ENCODE measurements at places on chromosomes 1 and 21.
A peak's percentile ranks its signal among the peaks of the same experiment; 100 is the strongest.

DNA sequence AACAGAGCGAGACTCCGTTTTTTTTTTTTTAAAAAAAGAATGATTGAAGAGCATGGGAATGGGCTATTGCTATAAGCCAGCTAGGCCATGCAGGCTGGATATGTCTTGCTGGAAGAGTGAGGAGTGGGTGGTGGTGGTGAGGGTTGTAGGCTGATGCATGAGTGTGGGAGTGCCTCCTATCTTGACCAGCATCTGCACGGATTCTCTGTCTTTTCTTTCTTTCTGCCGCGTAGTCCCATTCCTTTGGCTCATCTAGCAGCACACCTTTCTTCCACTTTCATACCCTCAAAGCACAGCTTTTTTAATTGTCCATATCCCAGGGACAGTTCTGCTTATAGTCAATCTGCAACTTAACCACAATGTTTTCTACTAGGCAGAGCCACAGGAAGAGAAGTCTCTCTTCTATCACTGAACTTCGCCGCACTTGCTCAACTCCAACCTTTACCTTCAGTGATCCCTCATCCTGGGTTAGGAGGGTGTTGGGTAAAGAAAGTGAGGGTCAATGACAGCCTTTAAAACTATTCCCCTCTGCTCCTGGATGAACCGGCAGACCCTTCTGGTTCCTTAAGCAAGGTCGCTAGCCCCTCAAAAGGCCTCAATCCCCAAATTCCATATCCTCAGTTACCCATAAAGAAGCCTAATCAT is 15.2 kb downstream of the ADCY10 start:
- DNase-seq = no peak

GRCh38 chr1:61278966-61279365 is 196.6 kb downstream of the NFIA start:
- DNase-seq = no peak

GRCh38 chr1:183281553-183282091 is 95.6 kb downstream of the LAMC2 start:
- peak; percentile 79 for DNase-seq

DNA sequence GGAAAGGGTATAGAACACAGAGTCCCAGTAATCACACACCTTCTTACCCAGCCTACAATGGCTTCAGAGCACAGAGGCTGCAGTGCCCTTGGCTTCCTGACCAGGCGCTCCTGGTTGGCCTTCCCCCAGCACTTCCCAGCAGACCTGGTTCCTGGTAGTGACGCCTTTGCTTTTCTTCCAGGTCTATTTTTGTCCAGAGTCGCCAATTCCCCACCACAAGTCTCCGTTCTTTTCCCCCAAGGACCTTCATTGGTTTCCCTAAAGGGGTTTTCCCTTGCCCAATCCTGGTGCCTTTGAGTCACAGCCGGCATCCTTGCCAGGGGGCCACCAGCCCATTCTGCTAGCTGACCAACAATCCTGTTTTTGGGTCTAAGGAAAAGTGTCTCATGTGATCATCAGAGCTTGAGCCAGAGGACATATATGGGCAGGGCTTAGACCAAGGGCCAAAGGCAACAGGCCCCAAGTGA is 84.8 kb downstream of the KCNJ15 start:
- DNase-seq = no peak

GRCh38 chr1:111938123-111938522 is 51.3 kb downstream of the KCND3 start:
- DNase-seq = no peak

DNA sequence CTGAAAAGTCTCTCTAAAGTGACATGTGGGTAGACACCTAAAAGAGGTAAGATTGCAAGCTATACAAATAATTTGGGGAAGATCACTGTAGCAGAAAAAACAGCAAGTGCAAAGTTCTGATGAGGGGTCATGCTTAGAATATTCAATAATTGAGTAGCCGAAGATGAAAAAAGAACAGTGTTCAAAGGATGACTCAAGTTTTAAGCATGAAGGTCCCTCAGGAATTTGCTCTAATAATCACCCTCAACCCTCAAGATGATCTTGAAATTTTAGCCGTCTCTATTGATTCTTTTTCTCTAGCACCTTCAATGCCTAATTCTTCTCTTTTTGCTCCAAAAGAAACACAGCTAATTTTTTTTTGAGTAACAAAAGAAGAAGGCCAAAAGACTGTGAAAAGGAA is 190.6 kb upstream of the ZNHIT6 start:
- no peak for DNase-seq

DNA sequence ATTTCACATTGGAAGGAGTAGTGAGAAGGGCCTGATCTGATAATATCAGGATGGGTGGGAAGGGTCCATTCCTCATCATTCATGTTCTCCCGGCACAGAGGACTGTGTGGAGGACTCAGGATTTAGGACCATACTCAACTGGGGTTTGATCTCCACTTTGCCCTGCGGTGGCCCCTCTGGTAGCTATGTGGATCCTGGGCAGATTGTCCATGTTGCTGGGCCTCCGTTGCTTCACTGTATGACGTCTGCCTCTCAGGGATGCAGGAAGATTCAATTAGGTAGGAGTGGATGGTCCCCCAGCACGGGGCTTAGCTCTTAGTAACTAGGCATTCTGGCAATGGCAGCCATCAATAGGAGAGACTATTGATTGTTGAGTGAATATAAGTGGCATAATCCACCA is 2.3 kb downstream of the ETS2 start:
- DNase-seq = no peak

DNA sequence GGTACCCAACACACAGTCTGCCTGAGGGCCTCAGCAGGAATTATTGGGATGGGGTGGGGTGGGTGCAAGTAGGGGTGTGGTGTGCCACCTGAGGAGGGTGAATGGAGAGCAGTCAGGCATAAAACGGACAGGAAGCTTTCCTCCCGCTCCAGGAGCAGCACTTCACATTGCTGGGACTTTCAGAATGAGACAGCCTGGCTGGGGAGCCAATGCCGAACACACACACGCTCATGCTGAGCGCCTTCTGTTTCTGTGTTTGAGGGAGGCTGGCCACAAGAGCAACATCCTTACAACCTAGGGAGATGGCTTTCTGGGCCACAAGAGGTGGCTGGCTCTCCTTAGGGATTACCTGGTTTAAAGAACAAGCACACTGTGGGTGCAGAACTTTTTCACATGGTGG is 98.0 kb downstream of the LAMC2 start:
- no peak for DNase-seq

- no peak for DNase-seq
Measured at GRCh38 chr21:35922618-35923017, 137.7 kb downstream of the SETD4 start.

DNA sequence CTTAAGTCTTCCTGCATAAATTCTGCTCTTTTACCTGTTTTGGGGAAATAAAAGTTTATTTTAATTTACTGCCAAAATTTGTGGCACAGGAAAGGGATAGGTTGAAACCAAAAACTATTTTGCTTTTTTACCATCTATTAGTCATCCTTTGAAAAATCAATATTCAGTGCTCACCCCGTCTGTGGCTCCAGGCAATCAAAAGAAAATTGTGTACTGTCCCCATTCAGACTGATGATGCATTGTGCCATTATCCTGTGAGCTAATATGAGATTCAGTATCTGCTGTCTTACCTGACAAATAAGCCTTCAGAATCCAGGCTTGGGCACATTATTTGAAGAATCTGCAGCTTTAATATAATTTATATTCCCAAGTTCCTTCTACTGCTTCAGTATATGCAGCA is 650.7 kb downstream of the KIF26B start:
- DNase-seq = no peak

DNA sequence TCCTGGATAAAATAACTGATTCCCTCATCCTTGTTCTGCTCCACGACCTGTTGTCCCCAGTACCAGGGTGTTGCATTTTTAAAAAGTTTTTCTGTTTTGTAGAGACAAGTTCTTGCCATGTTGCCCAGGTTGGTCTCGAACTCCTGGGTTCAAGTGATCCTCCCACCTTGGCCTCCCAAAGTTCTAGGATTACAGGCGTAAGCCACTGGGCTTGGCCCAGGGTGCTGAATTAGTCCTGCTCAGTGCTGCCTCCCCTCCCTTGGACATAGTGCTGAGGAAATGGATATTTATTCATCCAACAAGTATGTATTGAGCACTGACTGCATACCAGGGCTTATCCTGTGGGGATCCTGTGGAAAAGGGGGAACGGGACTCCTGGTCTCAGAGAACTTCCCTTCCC is 126.4 kb downstream of the PTPRU start:
- no peak for DNase-seq

DNA sequence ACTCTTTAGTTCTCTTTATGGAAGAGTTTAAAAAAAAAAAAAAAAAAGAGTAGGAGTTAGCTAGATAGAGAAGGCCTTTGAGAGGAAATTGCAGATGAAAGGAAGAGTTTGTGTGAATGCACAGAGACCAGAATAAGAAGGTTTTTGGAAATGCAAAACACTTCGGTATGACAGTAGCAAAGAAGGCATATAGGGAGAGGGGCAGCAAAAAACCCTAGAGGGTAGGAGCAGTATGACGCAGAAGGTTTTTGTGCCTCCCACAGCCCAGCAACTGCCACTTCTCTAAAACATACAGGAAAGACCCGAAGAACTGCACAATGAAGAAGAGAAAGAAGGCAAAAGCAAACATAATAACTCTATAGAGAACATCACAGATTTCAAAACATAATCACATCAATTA is 84.3 kb downstream of the WDR64 start:
- DNase-seq = no peak

DNA sequence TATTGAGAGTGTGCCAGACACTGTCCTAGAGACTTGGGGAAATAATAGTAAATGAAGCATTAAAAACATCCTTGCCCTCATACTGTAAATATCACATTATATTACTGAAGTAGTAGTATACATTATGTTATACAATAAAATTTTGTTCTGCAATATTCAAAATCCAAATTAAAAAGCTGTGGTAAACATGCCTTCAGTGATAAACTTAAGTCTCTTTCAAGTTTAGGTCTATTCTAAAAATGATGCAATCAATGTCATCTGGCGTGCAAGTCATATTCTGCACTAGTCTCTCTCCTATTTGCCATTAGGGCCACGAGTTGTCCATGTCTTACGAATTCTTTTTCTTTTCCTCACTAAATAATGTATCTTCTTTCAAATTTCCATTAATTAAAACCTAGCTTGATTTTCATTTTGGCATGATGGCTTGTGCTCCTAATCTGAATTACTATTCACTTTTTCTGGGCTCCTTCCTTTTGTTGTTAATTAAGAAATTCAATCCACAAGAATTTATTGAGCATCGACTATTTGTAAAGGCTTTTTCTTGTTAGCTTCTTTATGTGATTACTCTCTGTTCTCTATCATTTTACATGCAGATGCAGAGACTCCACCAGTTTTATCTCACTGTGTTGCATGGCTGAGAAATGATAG is 130.7 kb downstream of the COQ8A start:
- peak; percentile 23 for DNase-seq

- DNase-seq = no peak
Measured at GRCh38 chr1:119253366-119253765, 112.9 kb upstream of the WARS2 start.

GRCh38 chr1:210092366-210092765 is 140.2 kb upstream of the SERTAD4 start:
- no peak for DNase-seq

GRCh38 chr21:16838331-16838730 is 674.5 kb upstream of the CXADR start:
- DNase-seq = no peak

DNA sequence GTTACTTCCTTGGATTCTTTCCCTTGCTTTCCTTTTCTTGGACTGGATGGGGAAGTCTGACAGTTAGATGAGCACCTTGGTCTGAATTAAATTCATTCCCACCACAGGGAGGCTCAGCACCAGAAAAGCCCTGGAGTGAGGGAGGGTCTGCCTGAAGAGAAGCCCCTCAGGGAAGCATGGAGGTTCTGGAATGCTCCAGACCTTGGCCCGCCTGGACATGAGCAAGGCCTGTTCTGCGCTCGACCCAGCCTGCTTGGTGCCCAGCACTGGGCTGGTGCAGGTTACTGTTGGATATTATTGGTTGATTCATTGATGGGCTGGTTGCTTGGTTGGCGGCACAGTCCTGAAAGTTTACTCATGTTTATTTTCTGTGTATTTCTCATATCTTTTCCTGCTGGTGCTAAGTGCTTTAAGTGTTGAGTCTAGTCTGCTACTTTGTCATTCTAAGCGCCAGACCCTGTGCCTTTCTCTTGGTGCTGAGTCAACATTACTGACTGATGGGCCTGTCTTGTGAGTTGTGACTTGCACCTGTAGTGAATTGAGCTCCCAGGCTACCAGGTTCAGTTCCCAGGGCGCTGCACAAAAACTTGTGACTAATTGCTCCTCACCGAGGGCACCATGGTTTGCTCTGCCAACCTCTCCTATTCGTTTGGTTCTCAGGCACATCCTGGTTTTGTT is 538.5 kb downstream of the KIF26B start:
- DNase-seq = no peak

DNA sequence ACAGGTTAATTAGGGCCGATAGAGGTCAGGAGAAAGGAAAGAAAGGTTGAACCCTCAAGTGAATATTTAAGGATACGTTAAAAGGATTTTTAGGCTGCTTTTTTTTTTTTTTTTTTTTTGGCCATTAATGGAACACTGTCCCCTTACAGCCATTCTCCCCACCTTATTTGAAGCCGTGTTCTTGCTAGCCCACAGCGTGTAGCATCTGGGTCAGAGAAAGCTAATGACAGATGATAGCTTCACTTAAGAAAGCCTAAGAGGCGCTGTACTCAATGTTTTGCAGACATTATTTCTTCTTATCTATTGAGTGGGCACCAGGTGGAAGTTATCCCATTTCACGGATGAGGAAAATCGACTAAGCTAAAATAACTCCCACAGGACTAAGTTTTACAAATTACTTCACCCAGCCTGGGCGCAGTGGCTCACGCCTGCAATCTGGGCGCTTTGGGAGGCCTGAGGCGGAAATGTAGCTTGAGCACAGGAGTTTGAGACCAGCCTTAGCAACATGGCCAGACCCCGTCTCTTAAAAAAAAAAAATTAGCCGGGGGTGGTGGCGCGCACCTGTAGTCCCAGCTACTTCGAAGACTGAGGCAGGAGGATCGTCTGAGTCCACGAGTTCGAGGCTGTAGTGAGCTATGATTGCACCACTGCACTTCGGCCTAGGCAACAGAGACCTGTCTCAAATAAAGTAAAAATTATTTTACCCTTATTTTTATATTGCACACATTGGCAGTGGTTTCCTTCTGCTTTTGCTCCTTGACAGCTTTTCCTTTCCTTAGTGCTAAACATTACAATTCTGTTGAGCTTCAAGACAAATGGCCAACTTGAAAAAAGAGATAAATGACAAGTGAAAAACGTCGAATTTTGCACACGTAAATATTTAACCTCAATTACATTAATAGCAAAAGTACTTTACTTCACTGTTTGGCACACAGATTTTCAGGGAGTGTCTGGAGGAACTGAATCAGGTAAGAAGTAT is 1.1 kb upstream of the PHTF1 start:
- DNase-seq = peak; percentile 52

Measured in hematopoietic multipotent progenitor cell treated with erythropoietin and hydrocortisone succinate and interleukin-3 and kit ligand, for 8 days (in vitro differentiated cells).